ENCODE measurements at places on chromosomes 16 and 17.

DNA sequence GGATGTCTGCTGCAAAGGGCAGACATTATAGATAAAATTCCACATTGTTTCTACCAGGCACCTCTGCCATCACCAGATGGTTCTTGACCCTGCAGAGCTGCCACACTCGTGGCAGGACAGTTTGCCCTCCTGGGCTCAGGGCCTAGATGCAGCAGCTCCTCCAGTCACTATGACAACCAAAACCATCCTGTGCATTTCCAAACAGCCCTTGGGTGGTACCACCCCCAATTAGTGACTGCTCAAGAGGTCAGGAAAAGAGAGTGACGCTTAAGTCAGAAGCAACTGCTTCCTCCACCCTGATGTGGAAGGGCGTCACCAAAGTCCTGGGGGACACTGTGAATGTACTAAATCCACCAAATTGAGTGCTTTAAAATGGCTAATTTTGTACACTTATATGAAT, 109.2 kb downstream of the C16orf95 start:
- no peak for DNase-seq

GRCh38 chr17:67582673-67583081, 135.1 kb upstream of the NOL11 start:
- DNase-seq, result no peak

- DNase-seq, result no peak
Observed at GRCh38 chr16:77435272-77435820, 512 bp upstream of the ADAMTS18 start.

DNA sequence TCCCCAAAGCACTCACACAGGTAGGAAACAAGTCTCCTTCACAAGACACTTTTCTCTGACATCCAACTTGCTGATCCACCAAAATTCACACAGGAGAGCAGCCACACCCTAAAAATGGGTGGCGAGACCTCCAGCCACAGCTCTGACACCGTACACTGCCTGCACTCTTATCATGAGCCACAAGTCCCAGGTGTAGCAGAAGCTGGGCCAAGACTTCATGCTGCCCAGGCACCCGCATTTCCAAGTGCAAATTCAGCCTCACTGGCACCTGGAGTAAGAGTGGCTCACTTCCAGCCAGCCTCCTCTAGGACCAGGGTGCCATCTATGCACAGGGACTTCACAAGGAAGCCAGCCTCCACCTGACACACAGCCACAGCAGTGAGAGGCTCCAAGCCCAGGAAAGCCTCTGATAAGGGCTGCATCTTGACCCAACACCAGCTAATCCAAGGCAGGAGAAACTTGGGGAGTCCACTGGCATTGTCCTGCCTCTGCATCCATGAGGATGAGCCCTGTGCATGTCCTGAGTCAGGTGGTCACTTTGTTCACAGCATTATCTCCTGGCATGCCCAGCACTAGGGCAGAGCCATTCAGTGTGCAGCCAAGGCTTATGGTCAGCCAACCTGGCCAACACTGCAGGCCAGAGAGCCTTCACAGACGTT, 2.6 kb upstream of the ZNF768 start:
- DNase-seq, result no peak

DNA sequence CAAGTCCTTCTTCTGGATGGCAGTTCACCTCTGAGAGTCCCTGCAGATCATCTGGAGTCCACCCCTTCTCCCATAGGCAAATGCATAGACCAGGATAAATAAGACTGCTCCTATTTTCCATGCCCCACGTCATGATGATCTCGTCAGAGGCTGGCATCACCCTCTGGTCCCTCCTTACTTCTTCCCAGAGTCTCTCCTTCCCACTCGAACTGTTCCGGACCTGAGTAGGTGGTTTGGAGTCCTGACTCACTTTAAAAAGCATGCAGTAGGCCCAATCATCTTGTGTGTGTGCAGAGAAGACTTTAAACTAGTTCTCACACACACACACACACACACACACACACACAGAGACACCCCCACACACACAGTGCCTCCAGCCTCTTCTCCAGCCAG, 72.0 kb downstream of the SOX9 start:
- DNase-seq, result peak; percentile 12

- no peak for DNase-seq
Observed at GRCh38 chr17:66506641-66507040, 204.2 kb downstream of the PRKCA start.

DNA sequence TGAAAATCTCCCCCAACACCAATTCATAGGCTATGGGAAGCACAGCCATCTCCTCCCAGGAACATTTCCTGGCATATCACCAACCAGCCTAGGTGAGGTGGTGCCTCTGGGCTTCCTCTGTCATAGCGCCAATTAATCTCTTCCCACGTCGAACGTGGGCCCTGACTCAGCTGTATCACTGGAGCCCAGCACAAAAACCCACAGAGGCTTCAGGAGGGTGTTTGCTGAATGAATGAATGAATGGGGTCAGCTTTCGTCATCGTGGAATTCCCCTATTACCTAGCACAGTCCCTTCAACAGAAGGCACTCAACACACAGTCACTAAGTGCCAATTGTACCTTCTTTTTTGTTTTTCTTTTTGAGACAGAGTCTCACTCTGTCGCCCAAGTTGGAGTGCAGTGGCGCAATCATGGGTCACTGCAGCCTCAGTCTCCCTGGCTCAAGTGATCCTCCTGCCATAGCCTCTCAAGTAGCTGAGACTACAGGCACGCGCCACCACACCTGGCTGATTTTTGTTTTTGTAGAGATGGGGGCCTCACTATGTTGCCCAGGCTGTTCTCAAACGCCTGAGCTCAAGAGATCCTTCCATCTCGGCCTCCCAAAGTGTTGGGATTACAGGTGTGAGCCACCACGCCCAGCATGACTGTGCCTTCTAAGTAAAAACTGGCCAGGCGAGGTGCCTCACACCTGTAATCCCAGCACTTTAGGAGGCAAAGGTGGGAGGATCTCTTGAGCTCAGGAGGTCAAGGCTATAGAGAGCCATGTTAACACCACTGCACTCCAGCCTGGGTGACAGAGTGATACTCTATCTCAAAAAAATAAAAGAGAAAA, 4.1 kb downstream of the ZNF688 start:
- no peak for DNase-seq

- DNase-seq, result no peak
Observed at GRCh38 chr16:85497622-85498314, 115.4 kb upstream of the GSE1 start.

- DNase-seq, result no peak
Observed at GRCh38 chr17:67546578-67547527, 169.8 kb downstream of the PITPNC1 start.

- peak; percentile 73 for DNase-seq
Observed at GRCh38 chr17:51056813-51057510, 63.7 kb downstream of the SPAG9 start.

DNA sequence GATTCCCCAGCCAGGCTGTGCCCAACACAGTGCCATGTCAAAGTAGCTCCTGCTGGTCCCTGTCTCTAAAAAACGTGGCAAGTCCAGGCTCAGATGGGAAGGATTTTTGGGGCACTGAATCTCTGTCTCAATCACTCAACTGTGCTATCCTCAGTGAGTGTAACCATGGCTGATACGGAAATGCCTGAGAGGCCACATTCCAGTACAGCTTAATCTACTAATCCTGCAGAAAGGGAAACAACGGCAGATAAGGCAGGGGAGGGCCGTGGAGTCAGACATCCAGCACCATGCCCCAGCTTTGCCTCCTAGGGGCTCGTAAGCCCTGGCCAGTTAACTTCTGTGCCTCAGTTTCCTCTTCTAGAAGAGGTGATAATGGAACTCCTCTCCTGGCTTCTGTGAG, 251.7 kb downstream of the CPPED1 start:
- no peak for DNase-seq

GRCh38 chr17:75289832-75290337, 652 bp upstream of the SLC25A19 start:
- no peak for DNase-seq

DNA sequence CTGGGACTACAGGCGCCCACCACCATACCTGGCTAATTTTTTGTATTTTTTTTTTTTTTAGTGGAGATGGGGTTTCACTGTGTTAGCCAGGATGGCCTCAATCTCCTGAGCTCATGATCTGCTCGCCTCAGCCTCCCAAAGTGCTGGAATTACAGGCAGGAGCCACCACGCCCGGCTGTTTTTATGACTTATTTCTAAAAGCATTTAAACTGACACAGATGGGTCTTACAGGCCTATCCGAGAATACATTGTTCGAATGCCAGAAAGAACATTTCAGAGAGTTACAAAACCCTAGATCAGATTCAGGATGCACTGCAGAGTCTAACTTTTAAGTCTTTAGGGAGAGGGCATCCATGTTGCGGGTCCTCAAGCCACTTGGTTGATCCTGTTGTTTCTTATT, 234.7 kb upstream of the MAF start:
- peak; percentile 11 for DNase-seq

DNA sequence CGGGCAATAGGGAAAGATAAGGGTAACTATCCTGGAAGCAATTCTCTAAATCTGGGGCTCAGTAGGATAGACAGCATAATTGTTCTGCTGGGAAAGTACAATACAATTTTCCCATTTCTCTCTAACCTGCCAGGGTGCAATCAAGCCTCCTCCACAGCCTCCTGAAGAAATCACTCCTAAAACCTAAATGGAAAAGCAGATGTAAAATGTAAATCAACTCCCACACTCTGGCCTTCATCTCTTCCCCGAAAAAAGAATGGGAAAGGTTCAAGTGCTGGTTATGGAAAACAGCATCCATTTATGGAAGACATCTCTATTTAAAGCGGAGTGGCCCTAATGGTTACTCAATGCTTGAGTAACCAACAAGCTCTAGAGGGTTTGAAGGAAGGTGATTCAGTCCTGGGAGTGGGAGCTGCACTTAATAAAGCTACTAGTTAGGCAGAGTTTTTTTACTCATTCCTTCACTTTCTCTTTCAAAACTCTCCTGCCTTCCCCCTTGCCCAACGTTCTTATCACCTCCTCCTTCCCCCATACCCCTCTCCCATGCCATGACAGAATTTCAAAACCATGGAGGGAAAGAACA, 5.1 kb downstream of the MMD start:
- no peak for DNase-seq

DNA sequence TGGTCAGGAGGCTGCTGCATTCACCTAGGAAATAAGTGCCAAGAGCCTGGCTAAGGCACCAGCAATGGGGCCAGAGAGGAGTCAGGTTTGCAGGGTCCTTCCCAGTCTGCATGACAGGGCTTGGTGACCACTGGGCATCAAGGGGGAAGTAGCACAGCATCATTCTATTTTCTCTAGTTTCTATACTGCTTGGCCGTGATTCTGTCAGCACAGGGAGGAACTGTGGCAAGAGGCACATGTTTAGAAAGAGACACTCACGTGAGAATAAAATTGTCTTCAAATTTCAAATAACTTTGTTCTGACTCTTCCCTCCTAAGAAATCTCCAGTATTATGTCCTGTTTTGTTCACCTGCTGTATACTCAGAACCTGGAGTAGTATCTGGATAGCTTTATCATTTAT, 37.8 kb downstream of the ERN1 start:
- no peak for DNase-seq

GRCh38 chr17:55144518-55144917, 120.2 kb upstream of the HLF start:
- no peak for DNase-seq

DNA sequence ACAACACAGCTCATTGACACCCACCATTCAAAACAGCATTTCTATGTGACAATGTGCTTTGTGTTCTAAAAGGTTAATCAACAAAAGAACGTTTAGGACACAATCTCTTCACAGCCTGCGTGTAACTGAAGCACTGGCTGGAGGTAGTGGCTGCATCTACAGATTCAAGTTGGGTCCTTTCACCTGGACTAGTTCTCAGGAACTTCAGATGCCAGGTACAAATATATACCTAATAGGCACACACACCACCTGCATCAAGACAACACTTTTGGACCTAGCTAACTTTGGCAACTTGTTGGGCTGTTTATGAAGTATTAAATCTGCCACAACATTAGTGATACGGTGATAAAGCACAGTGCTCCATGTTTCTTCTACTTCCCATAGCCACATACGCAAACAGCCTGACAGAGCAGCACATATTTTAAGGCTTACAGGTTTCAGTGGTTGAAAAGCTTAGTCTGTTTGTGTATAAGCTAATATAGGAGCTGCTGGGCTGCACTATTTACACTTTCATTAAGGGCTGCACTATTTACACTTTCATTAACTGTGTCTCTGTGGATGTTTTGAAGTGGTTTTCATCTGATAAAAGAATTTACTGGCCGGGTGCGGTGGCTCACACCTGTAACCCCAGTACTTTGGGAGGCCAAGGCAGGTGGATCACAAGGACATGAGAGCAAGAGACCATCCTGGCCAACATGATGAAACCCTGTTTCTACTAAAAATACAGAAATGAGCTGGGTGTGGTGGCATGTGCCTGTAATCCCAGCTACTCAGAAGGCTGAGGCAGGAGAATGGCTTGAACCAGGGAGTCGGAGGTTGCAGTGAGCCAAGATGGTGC, 132.6 kb downstream of the PARN start:
- DNase-seq, result no peak

DNA sequence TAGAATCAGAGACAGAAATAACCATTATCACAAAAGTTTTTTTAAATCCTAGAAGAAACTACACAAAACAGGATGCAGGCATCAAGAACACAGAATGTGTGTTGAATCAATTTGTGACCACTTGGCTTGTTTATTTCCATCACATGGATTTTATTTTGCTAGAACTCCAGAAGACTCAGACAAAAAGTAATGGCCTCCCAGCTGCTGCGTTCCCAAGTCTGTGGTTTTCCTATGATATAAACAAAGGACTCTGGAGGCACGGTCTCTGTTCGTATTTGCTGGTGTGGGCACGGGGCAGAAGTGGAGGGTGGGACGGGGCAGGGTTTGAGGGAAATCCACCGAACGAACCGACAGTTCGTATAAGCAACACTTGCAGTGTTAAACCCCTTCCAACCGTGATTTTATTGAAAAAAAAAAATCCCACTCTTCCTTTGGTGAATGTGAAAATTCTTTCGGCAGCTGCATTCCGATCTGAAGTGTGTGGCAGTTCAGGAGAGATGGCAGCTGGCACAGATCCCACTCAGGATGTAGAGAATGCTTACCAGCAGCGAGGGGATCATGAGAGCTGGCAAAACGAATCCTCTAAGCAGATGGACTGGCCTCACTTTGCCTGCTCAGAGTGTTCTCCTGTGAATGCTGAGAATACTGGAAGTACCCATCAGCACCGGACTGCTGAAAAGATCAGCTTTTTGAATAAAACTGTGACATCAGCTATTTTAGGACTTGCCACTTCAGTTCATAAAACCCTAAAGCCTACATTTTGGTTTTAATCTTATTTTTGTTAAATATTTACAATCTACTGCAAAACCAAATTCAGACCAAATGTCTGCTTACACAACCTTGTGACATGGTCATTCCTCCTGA, 165.2 kb downstream of the VPS53 start:
- DNase-seq, result peak; percentile 61

DNA sequence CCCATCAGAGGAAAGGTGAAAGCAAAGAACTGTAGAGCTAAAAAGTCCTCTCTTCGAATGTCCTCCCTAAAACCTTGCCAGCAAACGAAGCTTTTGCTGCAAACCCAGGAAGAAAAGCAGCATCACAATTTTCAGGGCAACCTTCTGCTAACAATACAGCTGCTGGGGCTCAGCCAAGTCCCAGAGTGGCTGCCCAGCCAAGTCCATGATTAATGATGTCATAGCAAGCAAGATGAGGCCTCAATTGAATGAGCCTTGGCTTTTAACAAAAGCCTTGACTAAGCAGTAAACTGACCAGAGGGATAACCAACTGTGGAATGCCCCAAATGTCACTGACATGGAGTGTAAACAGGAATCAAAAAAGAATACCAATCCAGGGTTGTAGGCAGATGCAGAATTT, 342.7 kb downstream of the PMP22 start:
- DNase-seq, result no peak

All from fibroblast of skin of left quadriceps (primary cell).